ENCODE measurements at places on chromosomes 5 and 9.

- no peak for DNase-seq
Observed at GRCh38 chr5:19923742-19924141, 64.3 kb downstream of the CDH18 start.

- no peak for DNase-seq
Observed at GRCh38 chr5:52134013-52134650, 653.6 kb upstream of the ITGA1 start.

DNA sequence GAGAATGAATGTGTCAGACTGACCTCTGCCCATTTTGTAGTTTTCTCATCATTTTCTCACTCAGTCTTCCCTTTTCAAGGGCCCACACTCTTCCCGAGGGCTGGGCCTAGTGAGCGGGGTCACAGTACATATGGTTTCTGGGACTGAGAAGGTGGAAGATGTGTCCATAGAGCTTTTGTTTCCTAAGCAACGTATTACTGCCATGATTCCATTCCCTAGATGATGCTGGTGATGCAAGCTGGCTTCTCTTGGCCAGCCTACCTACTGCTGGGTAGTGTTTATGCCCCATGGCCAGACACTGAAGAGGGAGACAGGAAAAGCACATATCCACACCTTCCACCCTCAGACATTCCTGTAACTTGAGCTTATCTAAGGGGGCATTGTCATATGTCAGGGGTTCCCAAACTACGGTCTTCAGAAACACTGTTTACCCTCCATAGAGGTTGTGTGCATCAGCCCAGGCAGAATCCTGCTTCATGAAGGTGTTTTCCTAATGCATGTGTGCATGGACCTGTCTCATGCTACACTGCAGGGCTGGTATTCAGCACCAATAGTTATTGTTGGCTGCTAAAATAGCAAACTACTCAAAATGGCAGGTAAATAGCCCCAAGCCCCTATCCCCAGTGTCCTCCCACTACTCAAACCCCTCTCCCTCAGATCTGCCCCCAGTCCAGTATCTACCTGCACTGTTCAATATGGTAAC, 9.5 kb downstream of the IRF1 start:
- DNase-seq: no peak

DNA sequence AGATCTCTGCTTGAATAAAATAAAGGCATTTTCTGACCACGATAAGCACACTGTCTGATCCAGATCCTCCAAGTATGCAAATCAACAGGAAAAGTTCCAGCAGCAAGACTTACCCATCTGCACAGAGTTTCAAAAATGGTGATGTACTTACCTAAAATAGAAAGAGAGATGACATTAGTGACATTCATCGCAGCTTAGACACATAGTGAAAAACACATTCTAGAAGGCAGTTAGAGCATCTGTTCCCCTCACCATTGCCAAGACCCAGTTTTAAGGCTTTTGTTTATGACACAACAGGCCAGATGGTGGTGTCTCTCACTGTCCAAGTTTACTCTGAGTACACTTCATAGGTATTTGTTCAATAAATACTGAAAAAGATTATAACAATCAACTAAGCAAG, 207.7 kb downstream of the PDE4D start:
- no peak for DNase-seq

DNA sequence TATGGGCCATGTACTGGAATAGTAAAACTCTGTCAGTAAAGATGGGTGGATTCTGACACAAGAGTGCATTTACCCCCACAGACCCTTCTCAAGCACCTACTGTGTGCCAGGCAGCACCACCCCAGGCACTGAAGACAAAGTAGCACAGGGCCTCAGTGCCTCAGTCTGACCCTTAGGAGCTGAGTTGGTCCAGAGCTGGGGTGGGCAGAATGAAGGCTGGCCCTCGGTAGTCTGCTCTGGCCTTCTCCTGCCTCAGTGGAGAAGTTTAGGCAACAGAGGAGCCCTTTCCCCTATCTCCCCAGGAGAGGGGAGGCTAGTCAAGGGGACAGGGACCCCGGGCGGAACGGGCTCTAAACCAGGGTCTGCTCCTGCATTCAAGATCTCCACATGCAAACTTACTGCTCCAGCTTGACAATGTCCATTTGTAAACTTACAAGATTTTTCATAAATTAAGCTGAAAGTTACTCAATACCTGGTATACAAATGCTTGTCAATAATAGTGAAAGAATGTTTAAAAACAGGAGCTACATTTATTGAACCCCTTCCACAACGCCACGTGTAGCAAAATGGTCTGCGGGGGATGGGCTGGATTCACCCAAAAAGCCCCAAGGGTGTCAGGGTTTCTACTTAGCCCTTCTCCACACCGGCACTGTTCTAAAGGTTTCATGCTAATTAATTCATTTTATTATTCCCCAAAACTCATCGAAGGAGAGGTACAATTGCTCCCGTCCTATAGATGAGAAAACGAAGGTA, 1.5 kb downstream of the VDAC1 start:
- DNase-seq: no peak

DNA sequence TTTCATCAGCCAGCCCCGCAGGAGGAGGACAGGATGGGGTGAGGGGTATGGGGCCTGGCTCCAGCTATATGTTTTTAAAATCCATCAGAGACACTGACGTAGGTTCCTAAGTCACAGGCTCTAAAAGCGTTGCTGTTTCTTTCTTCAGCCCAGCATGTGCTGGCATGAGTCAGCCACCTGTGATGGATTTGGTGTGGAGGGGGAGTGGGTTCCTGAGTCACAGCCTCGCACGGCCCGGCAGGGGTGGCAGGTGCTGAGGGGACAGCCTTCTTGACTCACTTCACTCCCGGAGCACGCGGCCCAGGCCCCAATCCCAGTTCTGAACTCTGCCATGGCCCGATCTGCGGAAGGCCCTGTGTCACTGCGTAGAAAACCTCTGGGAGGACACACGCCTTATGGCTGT, 38.8 kb upstream of the RPL26L1 start:
- DNase-seq: no peak

DNA sequence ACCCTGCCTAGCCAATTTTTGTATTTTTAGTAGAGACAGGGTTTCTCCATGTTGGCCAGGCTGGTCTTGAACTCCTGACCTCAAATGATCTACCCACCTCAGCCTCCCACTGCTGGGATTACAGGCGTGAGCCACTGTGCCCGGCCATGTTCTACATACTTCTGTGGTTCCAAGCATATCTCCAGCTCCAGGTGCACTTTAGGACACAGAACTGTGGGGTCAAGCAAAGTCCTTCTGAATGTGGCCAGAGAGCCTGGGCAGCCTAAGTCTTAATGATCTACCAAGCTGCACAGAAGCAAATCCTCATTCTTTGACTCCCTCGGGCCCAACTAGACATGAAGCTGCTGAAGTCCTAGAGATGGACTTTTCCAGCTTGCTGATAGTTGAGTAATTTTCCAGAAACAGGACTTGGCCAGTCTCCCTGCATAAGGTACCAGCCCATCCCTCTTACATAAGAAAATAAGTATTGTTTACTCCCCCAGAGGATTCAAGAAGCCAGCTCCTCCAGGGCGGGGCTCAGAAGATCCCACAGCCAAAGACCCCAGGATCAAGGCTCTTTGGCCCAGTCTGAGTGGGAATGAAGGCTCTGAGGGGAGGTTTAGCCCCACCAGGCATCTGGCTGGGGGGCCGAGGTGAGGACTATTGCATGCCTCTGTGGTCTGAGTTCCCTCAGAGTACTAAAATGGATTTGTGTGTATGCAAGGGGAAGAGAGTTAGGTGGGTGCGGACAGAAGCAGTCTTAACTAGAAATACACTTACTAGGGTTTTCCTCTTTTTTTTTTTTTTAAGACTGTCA, 8.7 kb downstream of the CLTB start:
- DNase-seq: no peak

Measured in psoas muscle (tissue), 8 donors.